ENCODE measurements at places on chromosomes 13 and 19.

DNA sequence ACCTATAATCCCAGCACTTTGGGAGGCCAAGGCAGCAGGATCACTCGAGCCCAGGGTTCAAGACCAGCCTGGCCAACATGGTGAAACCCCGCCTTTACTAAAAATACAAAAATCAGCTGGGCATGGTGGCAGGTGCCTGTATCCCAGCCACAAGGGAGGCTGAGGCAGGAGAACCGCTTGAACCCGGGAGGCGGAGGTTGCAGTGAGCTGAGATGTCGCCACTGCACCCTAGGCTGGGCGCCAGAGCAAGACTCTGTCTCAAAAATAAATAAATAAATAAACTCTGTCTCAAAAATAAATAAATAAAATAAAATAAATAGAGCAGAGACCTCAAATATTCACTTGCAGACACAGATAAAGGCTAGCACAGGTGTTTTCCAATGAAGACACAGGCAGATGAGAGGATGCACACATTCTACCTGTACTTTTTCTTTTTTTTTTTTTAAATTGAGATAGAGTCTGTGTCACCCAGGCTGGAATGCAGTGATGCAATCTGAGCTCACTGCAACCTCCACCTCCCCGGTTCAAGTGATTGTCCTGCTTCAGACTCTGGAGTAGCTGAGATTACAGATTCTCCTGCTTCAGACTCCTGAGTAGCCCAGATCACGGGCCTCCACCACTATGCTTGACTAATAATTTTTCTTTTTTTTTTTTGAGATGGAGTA, 2.7 kb upstream of the RPS16 start:
- peak; percentile 70 for DNase-seq

DNA sequence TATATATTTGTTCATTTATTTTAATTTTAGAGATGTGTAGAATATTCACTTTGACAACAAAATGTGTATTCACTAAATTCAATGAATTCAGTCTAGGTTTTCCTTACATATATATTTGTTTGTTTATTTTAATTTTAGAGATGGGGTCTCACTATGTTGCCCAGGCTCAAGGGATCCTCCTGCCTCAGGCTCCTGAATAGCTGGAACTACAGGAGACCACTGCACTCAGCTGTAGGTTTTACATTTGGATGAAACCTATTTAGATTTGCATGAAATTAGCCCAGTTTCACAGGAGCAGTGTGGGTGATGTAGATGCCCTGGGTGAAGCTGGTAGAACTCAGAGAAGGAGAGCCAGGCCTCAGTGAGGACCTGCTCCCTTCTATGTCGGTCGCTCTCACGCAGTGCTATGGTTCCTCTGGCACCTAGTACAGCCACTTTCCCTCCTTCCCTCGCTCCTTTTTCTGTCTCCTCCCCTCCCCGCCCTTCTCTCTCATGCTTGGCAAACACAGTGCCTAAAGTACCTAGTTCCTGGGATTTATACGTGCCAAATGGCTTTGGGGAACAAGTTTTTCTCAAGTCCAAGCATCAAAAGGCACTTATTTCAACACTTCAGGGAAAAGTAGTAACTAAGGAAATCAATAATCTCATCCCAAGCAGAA, 14.7 kb upstream of the HMGB1 start:
- no peak for DNase-seq

DNA sequence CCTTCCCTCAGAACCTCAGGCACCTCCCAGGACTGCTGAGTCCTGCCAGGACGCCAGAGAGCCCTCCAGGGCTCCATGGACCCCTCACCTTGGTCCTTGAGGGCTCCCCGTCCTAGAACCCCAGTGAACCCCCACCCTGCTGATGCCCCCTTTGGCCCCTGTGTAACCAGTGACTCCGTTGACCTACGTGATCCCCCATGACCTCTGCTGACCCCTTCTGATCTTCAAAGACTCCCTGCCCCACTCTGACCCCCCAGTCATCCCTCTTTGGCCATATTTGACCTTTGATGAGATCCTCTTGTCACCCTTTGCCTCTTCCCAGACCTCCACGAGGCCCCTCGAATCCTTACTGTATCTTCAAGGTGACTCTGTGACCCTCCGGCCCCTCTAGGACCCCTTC, 91.3 kb downstream of the MAP4K1 start:
- DNase-seq: no peak

- peak; percentile 68 for DNase-seq
Measured at GRCh38 chr19:34963573-34964406, at the start of gene ZNF792. TSS of gene ZNF792 (minus strand) at chr19:34964229. CDS start at chr19:34963662, 567 bp downstream.

- no peak for DNase-seq
Measured at GRCh38 chr13:113342820-113343691, 20.9 kb downstream of the GRTP1 start.

GRCh38 chr13:23322353-23323336, 110.9 kb downstream of the SACS start:
- no peak for DNase-seq

- no peak for DNase-seq
Measured at GRCh38 chr13:106523576-106523975, 11.9 kb downstream of the EFNB2 start.

DNA sequence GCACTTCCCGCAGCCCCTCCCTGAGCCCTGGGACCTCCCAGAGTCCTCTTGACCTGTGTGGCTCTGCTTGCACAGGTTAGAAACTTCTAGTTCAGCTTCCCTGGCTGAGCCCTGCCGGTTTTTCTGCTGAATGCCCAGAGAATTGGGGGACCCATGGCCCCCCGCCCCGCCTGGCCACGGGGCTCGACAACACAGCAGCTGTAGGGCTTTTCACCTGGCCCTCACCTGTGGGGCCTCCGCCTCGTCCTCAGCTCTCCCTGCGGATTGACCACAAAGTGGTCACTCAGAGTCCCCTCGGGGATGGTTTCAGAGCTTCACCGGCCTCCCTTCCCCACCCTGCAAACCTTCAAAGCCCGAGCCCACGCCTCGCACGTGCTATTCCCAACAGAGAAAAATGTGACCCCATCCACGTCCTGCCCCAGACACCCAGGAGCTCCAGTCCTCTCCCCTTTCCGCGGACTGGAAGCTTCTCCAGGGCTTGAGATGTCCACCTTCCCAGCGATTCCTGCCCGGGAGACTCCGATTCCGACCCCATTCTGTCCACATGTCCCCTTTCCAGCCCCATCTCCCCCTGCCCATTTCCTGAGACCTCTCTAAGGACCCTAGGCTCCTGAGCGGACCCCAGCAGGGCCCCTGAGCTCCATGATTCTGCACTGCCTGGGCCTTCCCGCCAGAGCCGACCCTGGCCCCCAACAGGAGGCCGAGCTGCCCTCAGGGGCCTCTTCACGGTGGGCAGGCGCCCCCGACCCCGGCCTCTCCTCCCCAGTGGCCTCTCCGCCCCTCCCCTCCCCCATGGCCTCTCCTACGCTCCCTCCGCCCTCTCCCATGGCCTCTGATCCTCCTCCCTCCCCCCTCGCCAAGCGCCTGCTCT, 41.9 kb downstream of the ANKRD10 start:
- DNase-seq: no peak

GRCh38 chr13:99647596-99647985, 146.3 kb downstream of the TM9SF2 start:
- no peak for DNase-seq

DNA sequence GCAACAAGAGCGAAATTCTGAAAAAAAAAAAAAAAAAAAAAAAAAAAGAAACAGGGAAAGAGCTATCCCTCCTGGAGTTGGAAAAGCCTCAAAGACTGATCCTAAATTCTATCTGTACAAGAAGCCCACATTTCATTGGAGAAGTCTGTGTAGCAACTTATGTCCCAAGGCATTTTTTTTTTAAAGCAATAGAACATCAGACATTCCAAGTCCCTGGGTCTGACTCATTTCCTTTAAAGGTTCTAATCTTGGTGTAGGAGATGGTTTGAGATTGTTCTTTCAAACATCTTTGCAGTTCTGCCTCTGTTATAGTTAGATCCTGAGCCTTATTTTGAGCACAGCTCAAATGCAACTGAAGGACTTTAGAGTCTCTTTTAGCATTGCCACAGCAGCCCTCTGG, 706.5 kb upstream of the MIR17HG start:
- DNase-seq: peak; percentile 63

DNA sequence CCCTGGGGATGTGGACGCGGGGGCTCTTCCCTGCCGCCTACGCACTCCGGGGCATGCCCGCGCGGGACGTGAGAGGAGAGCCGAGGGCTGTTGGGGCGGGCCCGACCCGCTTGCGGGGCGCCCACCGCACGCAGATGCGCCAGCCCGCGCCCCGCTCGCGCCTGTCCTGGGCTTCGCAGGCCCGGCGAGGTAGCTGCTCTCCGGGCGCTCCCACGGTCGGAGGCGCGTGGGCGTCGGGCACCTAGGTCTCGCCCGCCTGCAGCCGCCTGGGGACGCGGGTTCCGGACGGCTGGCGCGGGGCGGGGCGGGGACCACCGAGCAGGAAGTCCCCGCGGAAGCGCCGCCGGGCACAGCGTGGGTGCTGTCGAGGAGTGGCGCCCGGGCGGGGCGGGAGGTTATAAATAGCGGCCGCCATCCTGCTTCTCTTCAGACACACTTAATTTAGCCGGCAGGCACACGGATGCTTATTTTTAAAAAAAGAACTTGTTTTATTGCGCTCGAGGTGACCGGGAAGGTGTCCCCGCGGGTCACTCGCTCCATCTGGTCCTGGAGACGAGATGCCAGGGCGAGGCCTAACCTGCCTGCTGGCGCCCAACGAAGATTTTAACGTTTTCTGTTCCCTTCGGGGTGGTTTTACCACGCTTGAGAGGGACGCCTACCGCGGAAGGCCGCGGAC, 561 bp upstream of the GJA3 start:
- DNase-seq: peak; percentile 38

GRCh38 chr19:29060813-29061364, 152.1 kb downstream of the UQCRFS1 start:
- no peak for DNase-seq
